GM13977 (cell line): ENCODE measurements at places on chromosomes 7 and 10.

- no peak for DNase-seq
Observed at GRCh38 chr7:36181668-36182067, 28.6 kb downstream of the EEPD1 start.

GRCh38 chr10:90937645-90938258 lies 16.9 kb upstream of the ANKRD1 start:
- no peak for DNase-seq

- DNase-seq: no peak
Observed at GRCh38 chr10:120505056-120505455, 48.0 kb downstream of the PLPP4 start.

- no peak for DNase-seq
Observed at GRCh38 chr7:141464551-141464950, 86.7 kb upstream of the AGK start.

GRCh38 chr10:48693206-48693605 lies 8.5 kb downstream of the WDFY4 start:
- no peak for DNase-seq

- no peak for DNase-seq
Observed at GRCh38 chr10:49283491-49283890, 15.5 kb upstream of the C10orf71 start.

DNA sequence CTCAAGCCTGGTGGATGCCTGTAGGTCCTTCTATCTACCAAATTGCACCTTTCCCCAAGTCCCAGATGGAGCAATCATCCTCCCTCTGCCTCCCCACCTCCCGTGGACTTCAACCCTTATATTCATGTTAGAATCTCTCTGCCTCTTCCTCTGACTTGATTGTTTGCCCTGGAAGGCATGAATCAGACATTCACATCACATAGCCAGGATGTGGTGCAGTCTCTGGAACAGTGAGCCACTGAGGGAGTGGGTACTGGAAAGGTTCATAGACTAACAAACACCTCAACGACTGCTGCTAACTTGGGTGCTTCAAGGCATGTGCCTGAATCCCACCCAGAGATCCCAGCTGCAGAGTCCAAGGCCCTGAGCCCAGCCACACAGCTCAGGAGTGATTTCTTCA lies 494.0 kb downstream of the TNS3 start:
- DNase-seq: no peak

DNA sequence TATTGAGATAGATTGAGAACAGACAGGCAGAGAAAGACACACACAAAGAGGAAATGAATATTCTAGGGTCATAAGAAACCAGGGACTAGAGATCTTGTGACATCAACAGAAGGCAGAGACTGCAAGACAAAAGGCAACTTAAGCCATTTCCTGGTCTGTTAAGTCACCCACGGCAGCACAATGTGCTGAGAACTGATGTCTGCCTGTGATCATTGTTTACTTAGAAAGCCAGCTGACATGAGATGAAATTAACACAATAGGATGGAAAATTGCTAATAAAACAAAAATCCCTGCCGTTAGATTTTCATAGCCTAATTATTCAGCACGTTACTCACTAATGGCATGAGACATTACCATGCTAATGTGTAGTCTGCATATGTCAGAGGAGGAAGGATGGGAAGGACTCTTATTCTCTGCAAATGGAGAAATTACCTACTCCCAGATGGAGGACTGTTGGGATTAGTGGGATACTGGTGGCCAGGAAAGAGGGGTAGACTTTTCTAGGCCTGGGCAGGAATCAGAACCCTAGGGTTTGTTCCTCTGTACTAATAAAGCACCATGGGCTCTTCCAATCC lies 191.3 kb upstream of the PODXL start:
- DNase-seq: no peak

GRCh38 chr10:109945473-109946177 lies 22.3 kb upstream of the XPNPEP1 start:
- no peak for DNase-seq

DNA sequence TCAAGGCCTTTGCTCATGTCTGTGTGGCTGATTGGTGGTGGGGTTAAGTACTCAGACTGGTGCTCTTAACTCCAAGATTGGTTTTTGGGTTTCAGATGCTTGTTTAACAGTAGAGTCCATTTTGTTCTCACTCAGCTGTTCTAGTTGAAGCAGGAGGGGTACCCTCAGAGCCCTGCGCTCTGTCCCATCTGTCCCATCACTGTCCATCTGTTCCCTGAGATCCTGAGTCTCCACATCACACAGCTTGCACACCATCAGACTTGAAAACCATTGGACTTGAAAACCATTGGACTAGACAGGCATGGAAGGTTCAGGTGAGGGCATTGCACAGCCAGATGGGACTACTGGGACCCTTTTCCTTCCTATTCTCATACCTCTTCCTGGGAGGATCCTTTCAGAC lies 39.3 kb downstream of the TMEM178B start:
- no peak for DNase-seq

GRCh38 chr10:44178281-44178680 lies 206.6 kb downstream of the CXCL12 start:
- no peak for DNase-seq

- no peak for DNase-seq
Observed at GRCh38 chr7:523347-524336, 4.0 kb upstream of the PDGFA start.

GRCh38 chr10:97178074-97178473 lies 7.7 kb downstream of the SLIT1 start:
- DNase-seq: no peak

- DNase-seq: no peak
Observed at GRCh38 chr7:18693406-18693805, 197.9 kb downstream of the HDAC9 start.

DNA sequence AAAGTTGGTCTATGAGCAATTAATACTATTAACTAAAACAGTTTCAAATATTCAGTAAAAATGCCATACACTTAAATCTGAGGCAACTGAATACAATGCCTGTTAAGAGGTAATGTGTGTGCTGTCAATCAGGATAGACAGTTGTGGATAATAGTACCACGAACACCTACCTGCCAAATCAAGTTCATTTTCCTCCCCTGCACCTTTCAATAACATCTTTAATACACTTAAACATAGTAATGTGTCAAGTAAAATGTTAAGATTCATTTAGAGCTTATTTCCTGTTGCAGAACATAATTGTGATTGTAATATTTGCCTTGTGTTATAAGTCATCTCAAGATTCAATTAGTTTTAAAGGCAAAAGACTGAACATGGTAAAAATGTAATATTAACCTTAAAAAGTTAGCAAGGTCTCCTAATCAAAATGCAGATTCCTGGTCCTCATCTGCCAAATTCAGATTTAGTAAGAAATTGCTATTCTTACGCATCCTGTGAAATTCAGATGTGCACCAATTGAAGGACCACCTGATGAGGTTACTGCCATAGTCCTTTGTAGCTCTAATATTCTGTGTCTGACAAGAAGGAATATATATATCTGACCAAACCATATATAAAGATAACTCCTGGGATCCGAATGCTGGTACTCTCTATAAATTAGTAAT lies 37.1 kb downstream of the COL1A2 start:
- DNase-seq: no peak

DNA sequence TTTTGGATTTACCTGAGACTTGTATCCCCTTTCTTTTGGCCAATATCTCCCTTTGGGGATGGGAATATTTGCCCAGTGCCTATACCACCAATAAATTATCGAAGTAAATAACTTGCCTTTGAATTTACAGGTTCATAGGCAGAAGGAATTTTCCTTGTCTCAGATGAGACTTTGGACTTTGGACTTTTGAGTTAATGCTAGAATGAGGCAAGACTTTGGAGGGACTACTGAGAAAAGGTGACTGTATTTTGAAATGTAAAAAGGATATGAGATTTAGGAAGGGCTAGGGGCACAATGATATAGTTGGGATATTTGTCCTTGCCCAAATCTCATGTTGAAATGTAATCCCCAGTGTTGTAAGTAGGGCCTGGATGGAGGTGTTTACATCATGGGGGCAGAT lies 384.5 kb upstream of the GHITM start:
- DNase-seq: no peak

DNA sequence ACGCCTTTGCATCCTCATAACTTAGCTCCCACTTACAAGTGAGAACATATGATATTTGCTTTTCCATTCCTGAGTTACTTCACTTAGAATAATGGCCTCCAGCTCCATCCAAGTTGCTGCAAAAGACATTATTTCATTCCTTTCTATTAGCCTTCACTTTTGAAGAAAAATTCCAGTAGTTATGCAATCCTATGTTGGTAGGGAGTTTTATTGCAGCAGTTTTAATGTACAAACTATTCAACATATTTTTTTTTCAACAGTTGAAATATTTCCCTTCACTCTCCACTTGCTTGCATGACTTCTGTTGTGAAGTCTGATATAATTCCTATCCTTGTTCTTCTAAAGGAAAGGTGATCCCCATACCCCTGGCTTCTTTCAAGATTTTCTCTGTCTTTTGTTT lies 27.3 kb upstream of the ARHGAP22 start:
- DNase-seq: no peak

DNA sequence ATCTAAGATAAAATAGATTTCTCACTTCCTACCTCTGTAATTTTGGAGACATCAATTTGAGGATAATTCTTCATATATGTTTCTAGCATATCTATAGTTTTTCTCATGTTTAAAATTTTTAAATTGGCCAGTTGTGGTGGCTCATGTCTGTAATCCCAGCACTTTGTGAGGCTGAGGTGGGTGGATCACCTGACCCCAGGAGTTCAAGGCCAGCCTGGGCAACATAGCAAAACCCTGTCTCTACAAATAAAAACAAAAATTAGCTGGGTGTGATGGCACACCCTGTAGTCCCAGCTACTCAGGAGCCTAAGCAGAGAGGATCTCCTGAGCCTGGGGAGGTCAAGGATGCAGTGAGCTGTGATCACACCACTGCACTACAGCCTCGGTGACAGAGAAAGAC lies 4.9 kb downstream of the ACBD5 start:
- no peak for DNase-seq

- no peak for DNase-seq
Observed at GRCh38 chr7:2504889-2505375, 14.6 kb upstream of the LFNG start.

GRCh38 chr7:44646921-44647636 lies 40.7 kb downstream of the OGDH start:
- no peak for DNase-seq

GRCh38 chr10:106780632-106781031 lies 383.9 kb downstream of the SORCS1 start:
- no peak for DNase-seq

- no peak for DNase-seq
Observed at GRCh38 chr7:153590571-153590970, 461.6 kb upstream of the DPP6 start.

- no peak for DNase-seq
Observed at GRCh38 chr7:82036146-82036886, 266.5 kb upstream of the HGF start.

- DNase-seq: no peak
Observed at GRCh38 chr7:98399890-98400541, 874 bp downstream of the BAIAP2L1 start.

- DNase-seq: no peak
Observed at GRCh38 chr7:107394276-107394675, 75.6 kb upstream of the GPR22 start.

DNA sequence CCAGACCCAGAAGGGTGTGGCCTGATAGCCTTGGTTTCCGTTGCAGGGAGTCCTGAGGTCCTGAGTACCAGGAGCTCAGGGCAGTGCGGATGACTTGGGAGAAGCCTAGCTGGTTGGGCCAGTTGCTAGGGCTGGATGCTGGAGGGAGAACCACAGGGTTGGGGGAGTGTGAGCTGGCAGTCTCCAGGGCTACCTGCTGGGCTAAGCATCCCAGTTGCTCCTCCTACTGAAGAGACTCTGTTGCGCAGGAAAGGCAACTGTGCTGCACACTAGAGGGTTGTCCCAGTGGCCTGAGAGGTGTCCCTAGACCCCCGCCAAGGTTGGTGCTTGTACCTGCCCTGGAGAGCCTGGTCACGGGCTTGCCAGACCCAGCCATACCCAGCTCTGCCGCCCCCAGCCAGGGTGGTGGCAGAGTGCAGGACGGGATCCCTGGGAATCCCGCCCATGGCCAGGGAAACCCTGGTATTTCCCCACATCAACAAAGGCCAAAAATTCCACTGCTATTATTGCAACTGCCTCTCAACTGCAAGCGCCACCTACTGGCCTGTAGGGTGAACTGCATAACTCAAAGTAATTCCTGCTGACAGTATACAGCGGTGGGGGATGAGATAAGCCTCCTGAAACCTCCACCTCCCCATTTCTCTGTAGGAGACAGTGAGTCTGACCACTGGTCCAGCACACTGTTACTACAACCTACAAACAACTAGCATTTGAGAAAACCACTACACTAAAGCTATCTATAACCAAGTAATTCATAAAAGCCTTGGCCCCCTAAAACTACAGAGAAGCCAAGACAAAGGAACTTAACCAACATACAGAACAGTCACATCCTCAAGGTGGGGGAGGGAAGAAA lies 67.6 kb upstream of the DDC start:
- DNase-seq: peak; percentile 55

DNA sequence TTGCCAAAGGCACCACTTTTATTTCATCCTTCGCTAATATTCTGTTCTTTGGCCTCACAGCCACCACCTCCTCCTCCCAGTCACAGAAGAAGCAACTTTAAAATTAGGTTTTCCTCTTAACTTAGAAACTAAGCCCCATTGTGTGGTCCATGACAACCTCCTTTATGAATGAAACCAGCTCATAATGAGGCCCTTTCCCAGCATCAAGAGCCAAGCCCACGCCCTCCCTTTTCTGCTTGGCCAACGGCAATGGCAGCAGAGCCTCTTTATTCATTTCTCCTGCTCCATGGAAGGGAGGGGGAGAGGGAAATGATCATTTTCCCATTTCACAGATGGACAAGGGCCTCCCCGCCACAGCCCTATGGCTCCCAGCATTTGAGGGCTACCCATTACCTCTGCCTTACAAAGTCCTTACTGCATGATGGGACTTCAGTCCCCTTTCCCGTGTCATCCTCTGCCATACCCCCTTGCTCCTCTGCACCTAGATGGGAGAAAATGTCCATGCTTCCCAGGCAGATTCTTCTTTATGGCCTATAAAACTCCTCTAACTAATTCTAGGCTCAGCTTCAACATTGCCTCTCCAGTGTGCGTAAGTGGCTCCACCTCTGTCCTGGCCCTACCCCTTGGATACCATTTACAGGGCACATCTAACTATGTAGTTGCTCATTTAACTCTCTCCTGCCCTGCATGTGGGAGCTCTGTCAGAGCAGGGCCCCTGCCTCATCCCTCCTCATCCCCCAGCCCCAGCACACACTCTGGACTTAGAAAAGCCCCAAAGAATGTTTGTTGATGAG lies 475.5 kb downstream of the RPS24 start:
- no peak for DNase-seq

GRCh38 chr7:131616487-131617200 lies 60.2 kb upstream of the PODXL start:
- no peak for DNase-seq

- no peak for DNase-seq
Observed at GRCh38 chr7:111408724-111409123, 153.6 kb downstream of the IMMP2L start.
